ENCODE measurements at places on chromosomes 11 and 22.

DNA sequence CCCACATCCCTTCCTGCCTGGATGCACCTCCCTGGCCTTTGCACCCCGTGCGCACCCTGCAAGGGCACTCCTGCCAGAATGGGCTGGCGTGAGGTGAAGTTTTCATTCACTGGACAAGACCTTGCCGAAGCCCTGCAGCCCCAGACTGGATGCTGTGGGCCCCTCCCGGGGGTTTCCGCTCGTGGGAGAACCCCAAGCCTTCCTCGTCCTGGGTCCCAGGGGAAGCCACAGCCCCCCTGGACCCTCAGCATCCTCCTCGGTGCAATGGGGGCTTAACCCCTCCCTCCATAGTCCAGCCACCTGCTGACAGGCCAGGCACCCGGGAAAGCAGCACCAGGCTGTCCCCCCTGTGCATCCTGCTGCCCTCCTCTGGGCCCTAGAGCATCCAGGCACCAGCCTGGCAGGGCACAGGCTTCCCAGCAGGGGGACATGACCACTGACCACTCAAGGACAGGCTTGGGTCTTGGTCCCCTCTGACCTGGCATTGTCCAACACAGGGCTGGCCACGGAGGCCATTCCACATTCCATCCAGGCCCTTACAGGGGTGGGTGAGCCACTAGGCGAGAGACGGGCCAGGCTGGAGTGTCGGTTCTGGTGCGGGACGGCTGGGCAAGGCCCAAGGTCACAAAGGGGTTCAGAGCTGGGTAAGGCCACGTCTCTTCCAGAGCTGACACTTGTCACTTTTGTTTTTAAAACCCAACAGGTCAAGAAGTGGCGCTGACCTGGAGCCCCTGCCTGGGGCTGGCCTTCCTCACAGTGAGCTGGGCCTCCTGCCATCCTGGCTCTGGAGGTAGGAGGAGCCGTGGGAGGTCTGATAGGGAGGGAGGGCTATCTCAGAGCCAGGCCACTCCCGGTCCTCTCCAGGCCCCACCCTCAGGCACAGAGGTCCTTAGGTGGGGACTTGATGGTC is 41.5 kb upstream of the PPARA start:
- DNase-seq, result no peak

- DNase-seq, result no peak
Observed at GRCh38 chr22:30425327-30425615, 297 bp upstream of the MTFP1 start.

- no peak for DNase-seq
Observed at GRCh38 chr11:66862559-66863037, 5.7 kb downstream of the LRFN4 start.

DNA sequence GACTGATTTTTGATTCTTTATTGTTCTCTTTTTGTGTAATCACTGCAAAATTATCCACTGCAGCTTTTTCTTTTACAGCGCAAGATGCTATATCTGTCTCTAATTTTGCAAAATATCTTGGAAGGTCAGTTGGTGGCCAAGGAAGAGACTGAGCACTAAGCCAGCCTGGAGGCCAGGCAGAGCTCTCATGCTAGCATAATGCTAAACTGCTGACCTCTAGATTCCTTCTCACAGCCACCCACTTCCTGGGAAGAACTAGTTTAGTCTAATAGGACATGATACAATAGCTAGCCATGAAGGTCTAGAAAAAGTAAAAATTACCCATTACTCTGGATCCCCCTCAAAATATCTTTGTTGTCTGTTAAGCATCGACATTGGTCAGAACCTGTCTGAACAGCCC is 227.2 kb upstream of the ARHGAP20 start:
- no peak for DNase-seq

DNA sequence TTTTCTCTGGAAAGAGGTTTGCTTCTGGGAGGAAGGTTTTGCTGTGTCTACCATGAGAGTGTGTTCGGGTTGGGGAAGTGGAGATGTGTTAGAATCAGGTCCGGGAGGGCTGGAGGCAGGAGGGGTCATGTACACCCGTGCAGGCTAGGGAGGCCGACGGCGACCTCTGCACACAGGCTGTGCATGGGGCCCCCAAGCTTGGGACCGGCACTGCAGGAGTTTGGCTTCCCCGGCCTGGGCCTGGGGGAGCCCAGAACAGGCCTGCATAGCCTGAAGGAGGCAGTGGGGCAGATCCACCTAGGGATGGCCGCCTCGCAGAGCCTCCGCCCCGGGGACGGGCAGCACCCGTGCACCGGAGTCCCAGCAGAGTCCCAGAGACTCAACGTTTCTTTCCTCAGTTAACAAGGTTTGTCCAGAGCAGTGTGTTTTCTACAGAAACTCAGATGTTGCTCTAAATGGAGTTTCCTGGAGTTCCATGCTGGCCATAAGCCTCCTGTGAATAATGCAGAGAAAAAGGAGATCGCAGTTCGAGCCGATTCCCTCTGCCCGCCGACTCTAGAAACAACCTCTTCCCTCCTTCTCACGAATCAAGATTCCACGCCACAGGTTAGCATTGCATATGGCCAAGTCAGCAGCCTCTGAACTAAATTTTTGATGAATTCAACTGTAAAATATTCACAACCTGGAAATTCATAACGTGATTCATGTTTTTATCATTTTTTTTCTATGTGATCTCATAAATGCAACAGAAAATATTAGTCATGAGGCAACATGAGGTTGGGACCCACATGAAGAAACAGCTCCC is 427.3 kb downstream of the BRD1 start:
- DNase-seq, result no peak

- no peak for DNase-seq
Observed at GRCh38 chr22:45533703-45534102, 31.0 kb downstream of the FBLN1 start.

- DNase-seq, result no peak
Observed at GRCh38 chr22:46754110-46754799, 8.2 kb upstream of the TBC1D22A start.

GRCh38 chr11:20221566-20221965 is 61.3 kb upstream of the DBX1 start:
- no peak for DNase-seq

DNA sequence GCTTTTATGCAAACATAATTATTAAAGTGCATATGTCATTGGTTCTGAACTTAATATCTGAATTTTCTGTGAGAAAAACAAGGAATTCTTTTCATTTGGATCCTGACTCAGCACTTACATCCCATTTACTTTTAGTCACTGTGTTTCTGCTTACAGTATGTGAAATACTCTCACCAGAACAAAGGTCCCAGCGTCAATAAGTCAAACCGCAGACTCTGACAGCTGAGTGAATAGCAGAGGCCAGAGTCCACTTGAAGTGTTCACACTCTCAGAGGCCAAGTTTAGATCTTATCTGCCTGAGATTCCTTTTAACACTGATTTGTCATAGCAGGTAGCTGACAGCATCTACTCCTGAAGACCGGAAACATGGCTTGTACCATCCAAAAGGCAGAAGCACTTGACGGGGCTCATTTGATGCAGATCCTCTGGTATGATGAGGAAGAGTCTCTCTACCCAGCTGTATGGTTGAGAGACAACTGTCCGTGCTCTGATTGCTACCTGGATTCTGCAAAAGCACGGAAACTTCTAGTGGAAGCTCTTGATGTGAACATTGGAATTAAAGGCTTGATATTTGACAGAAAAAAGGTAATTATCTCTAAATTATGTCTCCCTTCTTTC is 14.6 kb downstream of the BBOX1 start:
- DNase-seq, result no peak

DNA sequence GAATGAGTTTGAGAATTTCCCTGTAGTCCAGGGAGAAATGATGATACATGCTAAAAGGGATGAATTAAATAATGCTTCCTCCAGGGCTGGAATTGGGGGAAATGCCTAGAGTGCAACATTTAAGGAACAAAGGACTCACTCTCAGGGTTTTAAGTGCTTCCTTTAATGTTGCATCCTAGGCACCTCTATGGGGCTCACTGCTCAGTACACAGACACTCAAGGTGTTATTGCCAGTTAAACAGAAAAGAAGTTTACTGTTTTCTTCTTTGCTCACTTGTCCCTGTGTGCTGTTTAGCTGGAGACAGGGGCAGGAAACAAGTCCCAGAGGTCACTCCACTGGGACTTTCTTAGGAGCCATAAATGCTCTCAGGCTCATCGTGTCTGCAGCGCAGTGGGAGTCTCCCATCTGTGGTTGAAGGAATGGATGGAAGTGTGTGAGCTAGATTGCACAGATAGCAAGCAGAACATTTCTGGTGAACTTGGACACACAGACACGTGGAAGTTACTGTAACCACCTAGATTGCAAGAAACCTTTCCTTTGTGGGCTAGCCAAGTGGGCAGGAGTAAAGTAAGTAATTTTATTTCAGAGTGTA is 8.4 kb upstream of the OR52H1 start:
- no peak for DNase-seq

GRCh38 chr11:12989428-12990161 is 19.5 kb upstream of the RASSF10 start:
- no peak for DNase-seq

- DNase-seq, result peak; percentile 62
Observed at GRCh38 chr22:26428515-26429457, at the start of gene ASPHD2. Gene ASPHD2 (plus strand): TSS chr22:26429260. CDS start chr22:26433616, 4,356 bp downstream.

DNA sequence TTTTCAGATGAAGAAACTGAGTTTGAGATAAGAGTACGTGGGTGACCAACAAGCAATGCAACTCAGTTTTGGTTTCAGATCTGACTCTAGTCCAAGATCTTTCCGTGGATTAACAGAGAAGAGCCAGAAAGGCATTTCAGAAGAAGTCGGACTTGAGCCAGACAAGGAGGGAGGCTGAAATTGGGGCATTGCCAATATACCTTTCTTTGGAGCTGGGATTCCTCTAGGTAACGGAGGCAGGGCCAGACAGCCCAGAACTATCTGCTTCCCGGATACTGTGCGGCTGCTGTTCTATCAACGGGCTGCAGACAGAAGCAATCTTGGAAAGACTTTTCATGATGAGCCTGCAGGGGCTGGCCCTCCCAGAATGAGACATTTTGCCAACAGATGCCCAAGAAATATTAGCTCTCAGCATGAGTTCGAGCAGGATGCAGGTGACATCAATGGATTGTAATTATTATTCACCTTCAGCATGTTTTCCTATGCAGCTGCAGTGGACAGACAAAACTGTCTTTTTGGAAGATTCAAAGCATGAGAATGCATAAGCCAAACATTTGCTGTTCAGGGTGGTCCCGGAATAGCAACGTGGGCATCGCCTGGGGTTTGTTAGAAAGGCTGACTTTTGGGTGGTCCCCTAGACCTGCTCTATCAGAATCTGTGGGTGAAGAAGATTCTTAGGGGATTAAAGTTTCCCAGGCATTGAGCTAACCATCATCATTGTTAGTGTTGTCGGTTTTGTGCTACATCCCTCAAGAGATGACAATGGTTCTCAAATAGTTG is 95.7 kb downstream of the SCN3B start:
- no peak for DNase-seq
